Fibroblast of pulmonary artery (primary cell): ENCODE measurements at places on chromosomes 1 and 21.

DNA sequence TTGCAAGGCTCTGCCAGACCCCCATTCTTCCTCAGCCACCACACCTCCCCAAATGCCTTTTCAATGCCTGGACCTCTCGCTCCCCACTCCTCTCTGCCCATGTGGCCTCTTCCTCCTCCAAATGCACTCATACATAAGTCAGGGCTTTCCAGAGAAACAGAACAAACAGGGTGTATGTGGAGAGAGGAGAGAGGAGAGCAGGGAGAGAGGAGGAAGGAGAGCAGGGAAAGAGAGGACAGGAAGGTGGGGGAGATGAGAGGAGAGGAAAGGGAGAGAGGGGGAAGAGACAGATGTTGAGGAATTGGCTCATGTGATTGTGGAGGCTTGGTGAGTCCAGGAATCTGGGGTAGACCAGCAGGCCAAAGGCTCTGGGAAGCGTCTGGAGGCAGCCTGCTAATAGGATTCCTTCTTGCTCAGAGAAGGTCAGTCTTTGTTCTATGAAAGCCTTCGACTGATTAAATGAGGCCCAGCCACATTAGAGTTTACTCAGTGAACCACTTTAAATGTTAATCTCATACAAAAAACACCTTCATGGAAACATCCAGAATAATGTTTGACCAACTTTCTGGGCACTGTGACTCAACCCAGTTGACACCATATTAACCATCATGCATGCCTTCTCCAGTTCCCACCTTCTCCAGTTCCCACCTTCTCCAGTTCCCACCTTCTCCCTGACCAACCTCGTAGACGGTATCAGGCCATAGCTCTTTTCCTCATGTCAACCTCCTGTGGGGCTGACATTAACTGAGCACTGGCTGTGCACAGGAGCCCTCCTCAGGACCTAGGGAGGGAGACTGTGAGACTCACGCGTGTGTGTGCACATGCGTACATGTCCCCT lies 11.3 kb upstream of the LGR6 start:
- DNase-seq: no peak

- DNase-seq: no peak
These were observed 7.3 kb upstream of the DISC1 start for GRCh38 chr1:231619257-231619634.

GRCh38 chr1:51442616-51443015 lies 76.5 kb downstream of the EPS15 start:
- no peak for DNase-seq

- DNase-seq: peak; percentile 15
These were observed 91.7 kb downstream of the RHOU start for GRCh38 chr1:228827019-228827418.

GRCh38 chr21:30491963-30492428 lies at the start of gene KRTAP19-3:
TSS of gene KRTAP19-3 (minus strand) at chr21:30492013. CDS start at chr21:30491957, 56 bp downstream.
- no peak for DNase-seq

GRCh38 chr1:39528082-39528481 lies 36.6 kb downstream of the BMP8A start:
- no peak for DNase-seq

GRCh38 chr1:168391851-168392681 lies 111.4 kb downstream of the TBX19 start:
- no peak for DNase-seq

GRCh38 chr1:18941221-18942141 lies 15.0 kb downstream of the IFFO2 start:
- DNase-seq: peak; percentile 93

- DNase-seq: peak; percentile 29
These were observed 675.5 kb upstream of the CXADR start for GRCh38 chr21:16837321-16837720.

DNA sequence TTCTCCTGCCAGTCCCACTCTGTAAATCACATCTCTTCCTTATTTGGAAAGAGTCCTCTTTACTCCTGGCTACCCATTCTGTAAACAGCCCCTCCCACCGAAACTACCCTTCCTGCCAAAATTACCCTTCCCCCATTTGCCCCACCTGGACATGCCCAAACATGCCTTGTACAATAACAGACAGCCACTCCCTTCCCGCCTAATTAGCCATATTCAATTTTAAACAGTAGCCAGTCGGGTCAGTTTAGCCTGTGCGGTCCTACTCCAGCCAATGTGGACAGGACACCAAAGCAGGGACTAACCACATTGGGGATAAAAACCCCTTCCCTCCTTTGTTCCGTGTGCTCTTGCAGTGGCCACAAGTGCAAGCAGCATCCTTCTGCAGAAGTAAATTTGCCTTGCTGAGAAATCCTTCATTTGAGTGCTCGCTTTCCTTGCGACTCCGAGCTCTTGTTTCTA lies 56.3 kb upstream of the MAP10 start:
- DNase-seq: no peak

GRCh38 chr1:202662081-202662480 lies 48.2 kb downstream of the SYT2 start:
- no peak for DNase-seq

- peak; percentile 67 for DNase-seq
These were observed 58.3 kb downstream of the UBE2T start for GRCh38 chr1:202283379-202283844.

DNA sequence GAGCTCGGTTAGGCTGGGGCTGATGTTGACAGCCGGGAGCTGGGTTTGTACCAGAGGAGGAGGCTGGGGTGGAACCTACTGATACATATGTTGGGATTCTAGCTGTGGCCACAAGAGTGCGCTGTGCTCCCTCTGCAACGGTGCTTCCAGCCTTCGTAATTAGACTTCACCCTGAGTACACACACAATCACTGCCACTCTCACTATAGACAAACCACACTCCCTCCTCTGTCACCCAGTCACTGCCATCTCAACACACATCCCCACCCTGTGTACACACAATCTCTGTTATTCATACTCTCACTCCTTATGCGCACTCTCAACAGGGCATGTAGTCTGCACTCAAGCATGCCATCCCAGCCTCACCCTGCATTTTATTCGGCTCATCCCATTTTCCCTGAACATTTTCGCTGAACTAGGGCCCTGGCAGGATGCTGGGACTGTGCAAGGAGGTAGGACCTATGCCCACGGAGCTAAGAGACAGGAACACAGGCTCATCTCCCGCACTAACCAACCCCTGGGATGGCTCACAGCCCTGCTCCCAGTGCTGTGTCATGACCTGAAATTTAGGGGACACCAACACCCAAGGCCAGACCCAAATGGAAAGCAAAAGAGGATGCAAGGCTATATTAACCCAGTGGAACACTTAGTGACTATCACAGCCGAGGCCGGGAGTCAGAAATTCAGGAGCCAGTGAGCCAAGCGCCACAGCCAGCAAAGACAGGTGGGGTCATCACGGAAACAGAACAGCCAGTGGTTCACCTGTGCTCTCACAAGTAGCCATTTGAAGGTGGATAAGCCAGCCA lies 5.7 kb downstream of the GJB3 start:
- DNase-seq: peak; percentile 84

GRCh38 chr1:116908820-116909511 lies 750 bp upstream of the PTGFRN start:
- no peak for DNase-seq

GRCh38 chr1:89149229-89149628 lies 23.3 kb upstream of the GBP2 start:
- DNase-seq: peak; percentile 43

- peak; percentile 29 for DNase-seq
These were observed 1.3 kb downstream of the TGFBR3 start for GRCh38 chr1:91884459-91885212.

DNA sequence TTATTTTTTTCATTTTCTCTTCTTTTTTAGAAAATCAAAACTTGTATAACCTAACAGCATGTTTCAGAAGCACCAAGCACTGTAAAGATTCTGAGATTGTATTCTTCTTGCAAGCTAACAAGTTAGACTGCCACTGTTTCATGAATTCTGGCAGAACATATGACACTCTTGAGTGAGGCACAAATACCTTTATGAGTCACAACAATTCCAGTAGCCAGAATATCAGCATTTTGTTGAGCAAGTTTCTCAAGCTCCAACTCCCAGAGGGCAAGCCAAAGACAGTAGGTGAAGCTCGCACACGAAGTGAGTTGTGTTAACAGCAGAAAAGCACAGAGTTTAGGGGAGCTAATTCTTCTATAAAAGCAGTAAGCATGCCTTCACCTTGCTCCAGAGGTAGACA lies 268.8 kb upstream of the NCAM2 start:
- peak; percentile 1 for DNase-seq

DNA sequence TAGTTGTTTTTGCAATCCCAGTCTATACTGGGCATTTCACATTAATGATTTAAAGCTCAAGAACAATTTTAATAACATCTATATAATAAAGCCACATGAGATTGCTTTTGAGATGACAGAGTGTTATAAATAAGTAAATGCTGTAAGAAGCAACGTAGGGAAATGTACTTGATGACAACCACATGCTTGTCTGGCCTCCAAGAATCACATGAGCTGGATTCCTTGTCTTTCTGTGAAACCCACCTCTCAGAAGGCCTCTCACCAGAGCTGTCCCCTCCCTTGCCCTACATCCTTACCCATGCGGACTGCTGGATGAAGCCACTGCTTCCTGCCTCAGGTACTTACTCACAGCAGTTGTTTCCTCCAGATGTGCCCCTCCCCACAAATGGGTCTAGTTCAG lies 145.1 kb upstream of the CTTNBP2NL start:
- DNase-seq: no peak

DNA sequence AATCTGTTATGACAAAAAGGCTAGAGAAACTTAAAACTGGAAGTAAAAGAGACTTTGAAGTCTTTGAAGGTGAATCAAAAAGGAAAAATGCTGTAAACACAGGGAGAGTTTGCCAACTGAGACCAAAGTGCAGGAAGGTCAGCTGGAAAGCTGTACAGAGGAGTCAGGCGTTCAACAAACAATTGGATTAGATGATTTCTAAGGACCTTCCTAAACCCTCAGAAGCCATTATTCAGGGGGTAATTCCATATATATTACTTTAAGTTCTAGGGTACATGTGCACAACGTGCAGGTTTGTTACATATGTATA lies 156.8 kb downstream of the ZBTB18 start:
- peak; percentile 25 for DNase-seq

DNA sequence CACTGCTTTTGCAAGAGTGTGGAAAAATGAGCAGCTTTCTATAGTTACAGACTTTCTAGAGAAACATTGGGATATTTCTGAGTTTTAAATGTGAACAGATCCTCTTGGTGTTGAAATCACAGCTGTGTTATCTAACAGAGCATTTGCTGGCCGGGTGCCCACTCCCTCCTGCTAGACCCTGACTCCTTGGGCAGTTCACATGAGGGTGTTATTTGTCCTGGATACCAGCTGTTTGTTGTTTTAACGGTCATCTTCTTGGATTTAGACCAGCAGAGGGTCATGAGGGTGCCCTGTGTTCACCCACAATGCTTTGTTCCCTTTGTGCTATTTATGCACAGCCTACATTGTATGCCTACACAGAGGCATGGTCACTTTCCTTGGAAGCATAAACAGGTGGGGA lies 67.1 kb downstream of the CENPF start:
- peak; percentile 90 for DNase-seq

GRCh38 chr1:59707178-59707791 lies 107.5 kb upstream of the HOOK1 start:
- DNase-seq: peak; percentile 96

DNA sequence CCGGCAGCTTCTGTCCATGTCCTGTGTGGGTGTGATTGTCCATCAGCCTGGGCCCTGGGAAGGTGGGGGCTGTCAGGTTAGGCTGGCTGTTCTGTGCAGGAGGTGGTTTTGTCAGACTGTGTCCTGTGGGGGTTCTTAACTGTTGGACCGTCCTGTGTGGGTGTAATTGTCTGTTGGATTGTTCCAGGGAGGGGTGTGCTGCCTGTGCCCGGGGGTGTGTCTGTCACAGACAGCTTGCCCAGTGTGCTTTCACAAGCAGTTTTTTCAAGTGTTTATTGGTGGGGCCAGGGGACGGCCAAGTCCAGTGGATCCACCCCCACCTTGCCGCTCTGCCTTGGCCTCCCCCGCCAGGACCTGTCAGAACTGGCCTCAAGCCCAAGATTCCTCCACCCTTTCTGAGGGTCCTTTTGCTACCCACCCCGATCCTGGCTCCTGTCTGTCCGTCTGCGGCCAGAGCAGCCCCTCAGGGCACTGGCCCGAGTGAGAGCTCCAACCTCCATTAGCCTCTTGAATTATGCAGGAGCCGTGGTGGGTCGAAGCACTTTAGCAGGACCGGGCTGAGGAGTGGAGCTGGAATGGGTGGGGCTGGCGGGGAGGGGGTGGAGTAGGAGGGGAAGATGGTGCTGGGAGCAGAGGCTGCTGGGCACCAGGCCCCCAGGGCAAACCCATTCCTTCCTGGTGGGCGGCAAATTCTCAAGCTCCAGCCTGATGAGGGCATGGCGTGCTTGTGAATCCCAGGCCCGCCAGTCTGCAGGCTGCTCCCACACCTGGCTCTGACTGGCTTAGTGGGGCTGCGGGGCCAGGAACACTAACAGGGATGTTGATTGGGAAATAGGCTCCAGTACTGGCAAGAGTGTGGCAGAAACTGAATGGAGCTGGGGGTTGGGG lies 47.2 kb downstream of the PTPRF start:
- no peak for DNase-seq

- peak; percentile 28 for DNase-seq
These were observed 88.3 kb downstream of the TPR start for GRCh38 chr1:186286615-186287315.

DNA sequence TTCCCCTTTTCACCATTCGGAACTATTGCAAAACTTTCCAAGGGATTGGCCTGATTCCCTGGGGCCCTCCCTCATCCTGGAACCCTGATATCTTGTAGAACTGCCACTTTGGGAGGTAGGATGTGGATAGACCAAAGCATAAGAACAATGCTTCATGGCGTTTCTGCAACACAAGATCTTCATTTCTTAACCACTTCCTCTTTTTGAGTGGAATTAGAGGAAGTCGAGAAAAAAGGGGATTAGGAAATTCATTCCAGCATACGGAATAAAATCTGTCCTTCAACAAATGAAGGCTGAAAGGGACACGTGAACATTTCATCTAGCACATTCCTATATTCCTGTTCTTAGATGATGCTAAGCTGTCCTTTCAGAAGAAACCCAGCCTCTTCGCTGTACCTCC lies 149.3 kb downstream of the HUNK start:
- DNase-seq: no peak

- no peak for DNase-seq
These were observed 492.2 kb upstream of the DAB1 start for GRCh38 chr1:57916041-57916440.

DNA sequence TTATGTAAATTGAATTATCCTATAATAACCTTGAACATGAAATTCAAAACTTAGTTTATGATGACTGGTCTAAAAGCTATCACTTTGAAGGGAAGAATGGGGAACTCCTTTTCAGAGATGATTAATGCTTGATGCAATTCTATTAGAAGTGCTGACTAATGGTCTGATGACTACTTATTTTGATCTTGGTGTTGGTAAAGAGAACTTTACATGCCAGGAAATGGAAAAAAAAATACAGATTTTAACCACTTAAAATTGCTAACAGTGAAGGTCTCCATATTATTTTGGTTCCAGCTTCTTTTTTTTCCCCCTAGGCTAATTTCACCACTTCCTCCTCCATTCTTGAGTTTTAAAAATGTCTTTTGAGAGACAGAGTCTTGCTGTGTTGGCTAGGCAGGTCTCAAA lies 22.9 kb downstream of the S1PR1 start:
- peak; percentile 90 for DNase-seq

DNA sequence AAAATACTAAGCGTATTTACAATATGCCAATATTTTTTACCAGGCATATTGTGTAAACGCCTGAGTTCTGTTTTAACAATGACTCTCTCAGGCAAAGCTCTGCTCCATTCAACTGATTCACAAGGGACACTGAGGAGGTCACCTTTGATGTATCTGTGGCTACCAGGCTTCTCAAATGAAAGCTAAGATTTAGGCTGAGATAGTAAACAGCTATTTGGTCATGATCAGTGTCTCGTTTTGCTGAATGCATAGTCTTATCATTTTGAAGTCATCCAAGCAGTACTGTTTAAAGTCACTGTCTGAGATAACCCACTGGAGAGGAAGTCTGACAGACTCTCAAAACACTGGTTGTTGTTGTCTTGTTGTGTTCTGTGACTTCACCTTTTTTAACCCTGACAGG lies 13.7 kb upstream of the PLPPR5 start:
- no peak for DNase-seq
